ENCODE measurements at places on chromosomes 3 and 15.

- DNase-seq: no peak
Measured at GRCh38 chr3:158430448-158430847, 140.5 kb upstream of the MLF1 start.

- no peak for DNase-seq
Measured at GRCh38 chr3:184894051-184894450, 82.1 kb downstream of the VPS8 start.

GRCh38 chr15:94174399-94174802, 57.0 kb upstream of the MCTP2 start:
- no peak for DNase-seq

GRCh38 chr3:16211176-16211904, 36.9 kb downstream of the GALNT15 start:
- DNase-seq: no peak

- no peak for DNase-seq
Measured at GRCh38 chr3:24141548-24141947, 196.5 kb downstream of the NR1D2 start.

DNA sequence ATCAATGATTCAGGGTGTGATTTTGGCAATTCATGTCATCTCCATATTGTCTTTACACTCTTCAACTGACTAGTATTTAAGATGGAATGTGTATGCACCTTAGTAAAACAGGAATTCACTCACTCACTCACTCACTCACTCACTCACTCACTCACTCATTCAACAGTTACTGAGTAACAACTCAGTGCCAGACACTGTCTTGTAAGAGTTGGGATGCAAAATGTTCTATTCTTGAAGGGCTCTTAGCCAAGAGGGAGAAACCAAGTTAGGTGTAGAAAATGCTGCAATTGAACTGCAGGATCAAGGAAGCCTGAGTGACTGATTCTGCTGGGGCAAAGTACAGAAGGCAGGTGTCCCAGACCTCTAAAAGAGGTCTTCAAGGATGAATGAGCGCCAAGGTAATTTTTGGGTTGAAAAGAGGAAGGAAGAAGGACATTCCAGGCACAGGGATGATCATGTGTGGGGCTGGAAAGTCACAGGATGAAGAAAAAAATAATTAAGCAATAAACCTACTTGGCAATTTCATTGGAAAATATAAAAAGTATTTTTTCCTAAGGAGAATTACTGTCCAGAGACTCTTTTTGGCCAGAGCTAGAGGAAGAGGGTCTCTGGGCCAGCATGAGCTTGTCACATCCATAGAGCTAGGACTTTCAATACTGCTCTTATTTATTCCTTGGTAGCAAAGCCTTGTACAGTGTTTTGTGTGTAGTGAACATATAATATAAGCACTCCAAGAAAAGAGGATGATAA, 58.9 kb upstream of the ETV5 start:
- DNase-seq: no peak

DNA sequence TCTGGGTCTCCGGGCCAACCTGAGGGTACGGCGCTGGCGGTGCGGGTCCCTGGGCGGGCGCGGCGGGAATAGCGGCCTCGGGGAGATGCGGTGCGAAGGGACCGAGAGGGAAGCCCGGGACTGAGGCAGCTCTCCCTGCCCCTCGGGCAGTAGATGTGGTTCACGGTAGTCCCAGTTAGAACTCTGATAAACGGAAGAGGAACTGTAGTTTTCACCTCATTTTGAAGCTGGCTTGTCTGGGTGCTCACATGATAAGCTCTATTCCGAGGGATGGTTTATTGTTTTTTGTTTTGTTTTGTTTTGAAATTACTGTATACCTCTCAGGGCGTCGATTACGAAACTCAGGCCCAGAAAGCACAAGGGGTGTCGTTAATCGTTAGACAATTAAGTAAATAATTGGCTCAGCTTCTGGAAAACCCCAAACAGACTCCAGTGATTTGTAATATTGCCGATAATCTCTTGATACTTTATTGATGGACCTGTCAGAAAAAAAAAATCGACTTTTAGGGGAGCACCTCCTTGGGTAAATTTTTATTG, 413 bp downstream of the NUSAP1 start:
- no peak for DNase-seq

- no peak for DNase-seq
Measured at GRCh38 chr3:174335910-174336309, 523.2 kb upstream of the NAALADL2 start.

GRCh38 chr3:60010781-60011180, 961.0 kb upstream of the CFAP20DC start:
- DNase-seq: no peak

GRCh38 chr3:49158792-49159191, 7.3 kb downstream of the CCDC71 start:
- DNase-seq: no peak

DNA sequence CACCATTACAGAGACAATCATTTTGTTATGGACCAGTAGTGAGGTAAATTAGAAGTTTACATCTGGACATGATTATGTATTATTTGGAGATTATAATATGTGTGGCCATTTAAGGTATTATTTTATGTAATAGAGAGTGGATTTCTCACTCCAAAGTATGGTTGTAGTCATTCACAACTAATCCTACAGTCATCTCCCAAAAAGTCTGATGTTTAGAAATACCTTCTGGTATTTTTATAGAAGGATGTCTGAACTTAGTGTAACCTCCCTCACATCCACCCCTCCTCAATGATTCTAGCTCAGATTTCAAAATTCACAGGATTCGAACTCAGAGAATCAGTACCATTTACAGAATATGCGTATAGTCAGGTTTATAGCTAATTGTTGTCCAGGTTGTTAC, 346.6 kb upstream of the MEIS2 start:
- DNase-seq: no peak

DNA sequence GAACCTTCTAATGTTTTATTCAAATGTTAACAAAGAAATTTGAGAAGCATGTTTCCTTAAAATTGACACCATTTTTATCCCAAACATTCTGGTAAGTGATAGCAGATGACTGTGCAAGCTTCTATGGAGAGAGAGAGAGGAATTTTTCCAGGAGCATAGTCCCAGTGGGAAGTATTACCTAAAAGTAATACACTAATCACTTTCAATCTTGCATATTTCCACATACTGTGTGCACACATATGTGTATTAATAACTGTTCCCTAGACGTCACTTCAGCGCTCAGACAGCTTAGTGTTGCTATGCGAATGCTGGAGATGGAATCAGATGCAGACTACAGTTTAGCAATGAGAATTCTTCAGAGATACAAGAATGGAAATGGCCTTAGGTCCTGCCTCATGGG, 424.3 kb upstream of the TPRG1 start:
- DNase-seq: no peak

GRCh38 chr15:85381850-85382751, 1.7 kb downstream of the AKAP13 start:
- peak; percentile 18 for DNase-seq

GRCh38 chr3:168647582-168647981, 551.9 kb upstream of the GOLIM4 start:
- DNase-seq: no peak

DNA sequence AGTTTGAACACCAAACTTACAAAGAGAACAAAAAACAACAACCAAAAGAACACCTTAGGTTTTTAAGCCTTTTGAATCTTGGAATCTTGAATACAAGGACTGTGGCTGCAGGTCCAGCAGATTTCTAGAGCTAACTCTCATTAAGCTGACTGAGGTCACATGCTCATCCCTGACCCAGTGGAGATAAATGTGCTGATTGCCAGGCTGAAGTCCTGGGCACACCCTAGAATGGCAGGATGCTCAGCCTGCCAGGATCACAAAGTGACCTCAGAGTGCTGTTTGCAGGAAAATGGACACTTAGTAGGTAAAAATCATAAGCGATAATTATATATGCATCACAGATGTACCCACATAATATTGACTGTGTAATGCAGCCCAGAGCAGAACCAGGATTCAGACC, 245.3 kb upstream of the NR2E3 start:
- DNase-seq: no peak

DNA sequence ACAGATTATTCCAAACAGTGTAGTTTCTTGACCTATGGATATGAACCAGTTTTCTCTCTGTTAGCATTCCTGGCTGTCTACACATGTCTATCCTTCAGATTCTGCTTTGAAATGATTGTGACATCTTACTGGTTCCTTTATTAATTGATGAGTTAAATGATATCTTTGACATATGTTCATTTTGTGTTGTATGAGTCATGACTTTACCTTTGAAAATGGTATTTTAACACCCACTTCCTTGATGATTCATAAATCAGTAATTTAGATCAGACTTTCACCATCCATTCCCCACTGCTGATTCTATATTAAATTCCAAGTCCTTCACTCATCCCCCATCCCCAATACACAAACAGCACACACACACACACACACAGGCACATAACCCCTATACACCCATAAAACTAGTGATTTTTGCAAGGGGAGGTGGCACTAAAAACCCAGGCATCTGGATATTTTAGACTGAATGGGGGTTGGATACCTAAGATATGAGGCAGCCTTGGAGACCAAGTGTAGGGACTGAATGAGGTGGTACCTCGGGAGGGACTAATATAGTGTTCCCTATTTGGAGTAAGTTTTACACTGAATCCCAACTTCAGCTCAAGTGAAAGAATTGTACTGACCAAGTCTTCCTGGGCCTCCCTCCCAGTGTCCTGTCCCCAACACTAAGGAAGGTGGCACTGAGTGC, 9.7 kb downstream of the CCK start:
- DNase-seq: no peak

DNA sequence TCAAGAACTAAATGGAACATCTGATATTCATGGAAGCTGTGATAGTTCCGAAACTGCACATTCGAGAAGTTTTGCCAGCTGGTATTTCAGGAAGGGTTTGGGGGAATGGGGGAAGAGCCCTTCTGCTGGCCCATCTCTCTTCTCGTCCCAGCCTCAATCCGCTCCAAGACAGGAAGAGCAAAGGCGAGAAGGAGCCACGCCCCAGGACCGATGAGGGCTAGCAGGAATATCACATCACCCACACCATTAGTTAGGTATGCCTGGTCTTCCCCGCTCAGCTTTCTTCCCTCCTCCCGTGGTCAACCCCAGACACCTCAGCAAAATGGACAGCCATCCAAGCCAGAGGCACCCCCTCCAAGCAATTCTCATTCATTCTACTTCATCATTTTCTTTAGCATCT, 14.9 kb upstream of the PCSK6 start:
- no peak for DNase-seq

GRCh38 chr3:63863150-63864007, at the start of the genes ATXN7 and THOC7:
Gene ATXN7, plus strand, starts transcription at chr3:63863867. Its CDS starts 48,732 bp downstream, at chr3:63912599.
Gene THOC7, minus strand, starts transcription at chr3:63863805. Its CDS starts 15 bp downstream, at chr3:63863790.
- DNase-seq: peak; percentile 79

- DNase-seq: no peak
Measured at GRCh38 chr3:116030131-116030850, 407.0 kb downstream of the GAP43 start.

DNA sequence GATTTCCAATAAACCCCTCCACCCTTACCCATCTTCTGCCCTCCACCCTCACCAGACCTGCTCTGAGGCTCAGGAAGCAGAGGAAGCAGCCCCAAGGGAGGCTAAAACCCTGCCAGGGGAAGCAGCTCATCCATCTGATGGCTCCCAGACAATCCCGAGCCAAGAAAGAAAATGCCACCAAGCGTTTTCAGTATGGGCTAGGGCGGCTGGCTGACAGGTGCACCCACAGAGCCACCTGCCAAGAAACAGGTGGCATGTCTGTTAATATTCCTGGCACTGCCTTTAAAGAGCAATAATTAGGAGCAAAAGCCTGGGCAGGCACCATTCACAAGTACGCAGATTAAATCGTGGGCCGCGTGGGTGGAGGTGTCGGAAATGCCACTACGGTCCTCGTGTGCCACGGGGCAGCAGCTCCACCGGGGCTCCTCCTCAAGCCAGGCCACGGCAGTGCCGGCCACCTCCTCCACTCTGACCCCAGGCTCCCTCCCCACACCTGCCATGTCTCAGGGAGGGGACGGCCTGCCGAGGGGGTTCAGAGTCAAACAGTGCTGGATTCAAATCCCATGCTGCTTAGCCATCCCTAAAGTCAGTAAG, 23.9 kb upstream of the GRIP2 start:
- DNase-seq: no peak

GRCh38 chr15:44727485-44728231, 8.7 kb upstream of the TRIM69 start:
- no peak for DNase-seq

- no peak for DNase-seq
Measured at GRCh38 chr3:157588386-157589060, 85.3 kb upstream of the VEPH1 start.

DNA sequence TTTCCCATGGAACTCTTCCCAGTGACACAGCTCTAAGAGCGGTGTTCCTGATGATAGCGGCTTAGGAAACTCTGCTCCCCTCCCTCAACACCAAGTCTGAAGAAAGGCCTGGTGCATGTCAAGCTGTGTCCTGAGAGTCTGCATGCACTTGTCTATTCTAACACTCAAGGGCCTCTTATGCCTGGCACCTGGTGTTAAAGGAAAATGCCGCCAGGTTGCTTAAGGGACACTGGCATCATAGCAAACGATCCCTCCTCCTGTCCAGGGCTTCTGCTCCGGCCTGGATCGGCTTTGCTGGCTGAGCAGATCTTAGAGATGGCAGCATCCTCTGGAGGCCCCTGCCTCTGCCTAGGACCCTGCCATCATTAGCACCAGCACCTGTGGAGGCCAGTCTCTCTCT, 121.7 kb downstream of the MEGF11 start:
- DNase-seq: no peak

- DNase-seq: no peak
Measured at GRCh38 chr15:31476866-31477265, 150.2 kb downstream of the KLF13 start.

- DNase-seq: no peak
Measured at GRCh38 chr3:52222319-52223221, 2.9 kb downstream of the TLR9 start.

DNA sequence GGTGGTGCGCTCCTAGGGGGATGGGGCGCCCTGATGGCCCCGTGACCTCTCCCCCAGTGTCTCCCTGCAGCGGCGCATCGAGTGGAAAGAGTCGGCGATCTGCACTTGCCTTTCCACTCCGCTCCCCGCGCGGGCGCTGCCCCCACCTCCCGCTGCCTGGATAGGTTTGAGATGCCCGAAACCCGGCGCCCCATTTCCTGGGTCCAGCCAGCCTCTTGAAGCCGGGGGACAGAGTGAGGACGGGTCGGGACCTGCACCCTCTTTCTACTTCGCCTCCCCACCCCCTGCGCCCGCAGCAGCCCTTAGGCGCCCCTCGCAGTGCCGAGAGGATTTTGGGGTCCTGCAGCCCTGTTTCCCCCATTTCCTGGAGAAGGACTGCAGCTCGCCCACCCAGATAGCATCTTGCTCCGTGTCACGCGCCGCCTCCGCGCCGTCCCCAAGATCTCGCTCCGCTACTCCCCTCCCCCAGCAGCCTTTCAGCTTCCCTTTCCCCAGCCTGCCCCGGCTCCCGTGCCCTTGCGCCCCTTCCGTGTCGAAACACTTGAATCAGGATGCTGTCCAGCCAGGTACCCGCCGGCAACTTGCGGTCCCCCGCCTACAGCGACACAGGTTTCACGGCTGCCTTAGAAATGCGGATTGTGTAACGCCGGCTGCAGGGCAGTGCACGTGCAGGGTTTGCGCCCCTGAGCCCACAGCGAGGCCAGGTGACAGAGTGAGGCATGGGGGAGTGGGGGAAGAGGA, 519 bp downstream of the ABHD6 start:
- peak; percentile 54 for DNase-seq

All from WERI-Rb-1 (cell line).